Right lobe of liver (tissue), 6 donors: ENCODE measurements at places on chromosomes 6 and 20. TPM values are rescaled to one million over a fixed set of nuclear protein-coding genes. Genes with fewer than 3 reads are reported as not detected.

GRCh38 chr20:5442101-5442500 is 125.3 kb upstream of the PROKR2 start:
- H3K27me3 ChIP-seq, result no peaks in the 10 kb centered on the region
- H3K4me3 ChIP-seq, result no peak overlapping the region
- no peak for DNase-seq
- no peaks in the 10 kb centered on the region for H3K4me1 ChIP-seq
- no peak overlapping the region for H3K27ac ChIP-seq
- H3K36me3 ChIP-seq, result no peaks in the 10 kb centered on the region

- no peak overlapping the region for H3K4me3 ChIP-seq
- no peak overlapping the region for H3K27ac ChIP-seq
- no peaks in the 10 kb centered on the region for H3K36me3 ChIP-seq
- H3K4me1 ChIP-seq, result no peaks in the 10 kb centered on the region
Measured at GRCh38 chr20:45044084-45044573, 56.8 kb downstream of the KCNS1 start.

GRCh38 chr6:45626087-45626891 is 248.6 kb upstream of the SUPT3H start:
- no peaks in the 10 kb centered on the region for H3K36me3 ChIP-seq
- no peak overlapping the region for H3K27ac ChIP-seq
- H3K27me3 ChIP-seq, result no peaks in the 10 kb centered on the region
- no peak overlapping the region for H3K4me3 ChIP-seq
- no peaks in the 10 kb centered on the region for H3K4me1 ChIP-seq

DNA sequence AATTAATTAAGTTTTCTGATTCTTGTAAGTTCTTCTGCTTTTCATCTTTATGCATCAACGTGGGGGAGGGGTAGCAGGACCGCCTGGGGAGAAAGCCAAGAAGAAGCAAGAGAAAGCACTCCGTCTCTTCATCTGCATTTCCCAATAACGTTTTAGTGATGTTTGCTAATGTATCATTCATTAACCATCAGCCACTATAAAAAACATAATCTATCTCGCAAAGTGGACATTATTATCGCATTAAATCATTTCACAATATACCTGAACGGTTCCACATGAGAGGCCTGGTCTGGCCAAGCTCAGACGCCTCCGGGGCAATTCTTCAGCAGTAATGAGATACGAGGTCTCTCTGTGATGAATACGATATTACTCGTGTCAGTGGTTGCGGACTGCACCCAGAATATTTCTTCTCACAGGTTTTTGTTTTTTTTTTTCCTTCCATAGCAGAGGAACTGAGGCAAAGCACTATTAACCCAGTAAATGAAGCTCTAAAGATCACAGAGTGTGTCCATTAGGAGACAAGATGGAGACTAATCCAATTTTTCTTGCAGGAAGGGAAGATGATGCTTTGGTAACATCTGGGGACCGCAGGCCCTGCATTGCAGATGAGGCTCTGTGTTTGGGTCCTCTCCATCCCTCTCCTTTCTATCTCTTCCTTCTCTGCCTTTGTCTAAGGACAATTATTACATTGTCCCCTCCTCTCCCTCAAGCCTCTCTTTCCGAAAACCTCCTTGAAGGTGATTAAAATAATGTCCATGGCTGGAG is 156.1 kb downstream of the SLC35B3 start:
- DNase-seq, result no peak
- no peaks in the 10 kb centered on the region for H3K4me1 ChIP-seq
- H3K36me3 ChIP-seq, result no peaks in the 10 kb centered on the region
- H3K27me3 ChIP-seq, result no peaks in the 10 kb centered on the region

DNA sequence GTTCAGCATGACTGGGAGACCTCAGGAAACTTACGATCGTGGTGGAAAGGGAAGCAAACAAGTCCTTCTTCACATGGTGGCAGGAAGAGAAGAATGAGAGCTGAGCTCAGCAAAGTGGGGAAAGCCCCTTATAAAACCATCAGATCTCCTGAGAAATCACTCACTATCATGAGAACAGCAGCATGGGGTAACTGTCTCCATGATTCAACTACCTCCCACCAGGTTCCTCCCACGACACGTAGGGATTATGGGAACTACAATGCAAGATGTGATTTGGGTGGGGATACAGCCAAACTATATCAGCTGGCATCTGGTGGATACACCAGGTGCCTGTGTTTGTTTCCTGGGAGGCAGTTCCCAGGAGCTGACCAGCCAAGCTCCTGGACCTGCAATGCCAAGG is 4.9 kb downstream of the DDO start:
- no peaks in the 10 kb centered on the region for H3K36me3 ChIP-seq
- peaks cover 13% of the 10 kb centered on the region for H3K4me1 ChIP-seq
- no peak overlapping the region for H3K4me3 ChIP-seq
- no peak for DNase-seq

DNA sequence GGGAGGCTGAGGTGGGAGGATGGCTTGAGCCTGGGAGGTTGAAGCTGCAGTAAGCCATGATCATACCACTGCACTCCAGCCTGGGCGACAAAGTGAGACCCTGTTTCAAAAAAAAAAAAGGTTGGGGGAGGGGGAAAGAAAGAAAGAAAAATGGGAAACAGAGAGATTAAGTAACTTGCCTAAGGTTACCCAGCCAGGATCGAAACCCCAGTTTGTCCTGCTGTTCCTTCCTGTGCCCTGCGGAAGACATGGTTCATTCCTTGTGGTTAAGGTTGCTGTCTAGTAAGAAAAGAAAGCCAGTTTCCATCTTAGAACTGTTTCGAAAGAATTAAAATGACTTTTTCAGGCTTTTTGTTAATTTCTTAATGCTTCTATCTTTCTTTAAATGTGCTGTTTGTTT is 29.8 kb downstream of the C6orf89 start:
- DNase-seq, result no peak
- no peaks in the 10 kb centered on the region for H3K27me3 ChIP-seq
- no peak overlapping the region for H3K4me3 ChIP-seq
- H3K36me3 ChIP-seq, result peaks cover 10% of the 10 kb centered on the region

GRCh38 chr20:22861990-22862389 is 173.1 kb upstream of the SSTR4 start:
- no peak overlapping the region for H3K4me3 ChIP-seq
- H3K27me3 ChIP-seq, result no peaks in the 10 kb centered on the region
- no peak overlapping the region for H3K27ac ChIP-seq
- no peaks in the 10 kb centered on the region for H3K36me3 ChIP-seq
- DNase-seq, result no peak

GRCh38 chr6:107600121-107600520 is 110.2 kb downstream of the SOBP start:
- DNase-seq, result no peak
- H3K4me3 ChIP-seq, result no peak overlapping the region
- H3K27me3 ChIP-seq, result no peaks in the 10 kb centered on the region
- H3K36me3 ChIP-seq, result no peaks in the 10 kb centered on the region
- H3K27ac ChIP-seq, result no peak overlapping the region

DNA sequence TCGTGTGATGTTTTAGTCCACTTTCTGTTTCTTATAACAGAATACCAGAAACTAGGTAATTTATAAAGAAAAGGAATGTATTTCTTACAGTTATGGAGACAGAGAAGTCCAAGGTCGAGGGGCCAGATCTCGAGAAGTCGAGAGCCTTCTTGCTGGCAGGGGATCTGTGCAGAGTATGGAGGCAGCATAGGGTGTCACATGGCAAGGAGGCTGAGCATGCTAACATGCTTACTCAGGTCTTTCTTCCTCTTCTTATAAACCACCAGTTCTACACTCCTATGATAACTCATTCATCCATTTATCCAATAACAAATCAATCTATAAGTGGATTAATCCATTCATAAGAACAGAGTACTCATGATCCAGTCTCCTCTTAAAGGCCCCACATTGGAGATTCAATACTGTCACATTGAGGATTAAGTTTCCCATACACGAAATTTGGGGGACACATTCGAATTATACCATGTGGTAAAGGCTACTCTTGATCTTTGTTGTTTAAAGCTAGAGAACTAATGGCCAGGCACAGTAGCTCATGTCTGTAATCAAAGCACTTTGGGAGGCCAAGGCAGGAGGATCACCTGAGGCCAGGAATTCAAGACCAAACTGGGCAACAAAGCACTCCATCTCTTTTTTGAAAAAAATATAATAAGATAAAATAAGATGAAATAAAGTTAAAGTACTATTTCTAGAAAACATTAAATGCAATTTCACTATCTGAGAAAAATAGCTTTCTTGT is 2.1 kb downstream of the GOPC start:
- no peaks in the 10 kb centered on the region for H3K27me3 ChIP-seq
- no peaks in the 10 kb centered on the region for H3K4me1 ChIP-seq
- H3K4me3 ChIP-seq, result no peak overlapping the region
- H3K27ac ChIP-seq, result no peak overlapping the region
- H3K36me3 ChIP-seq, result no peaks in the 10 kb centered on the region

GRCh38 chr6:110484321-110484720 is 7.9 kb upstream of the SLC22A16 start:
- no peak for DNase-seq
- no peak overlapping the region for H3K4me3 ChIP-seq
- no peaks in the 10 kb centered on the region for H3K27me3 ChIP-seq
- no peaks in the 10 kb centered on the region for H3K36me3 ChIP-seq
- H3K27ac ChIP-seq, result no peak overlapping the region
- H3K4me1 ChIP-seq, result no peaks in the 10 kb centered on the region

DNA sequence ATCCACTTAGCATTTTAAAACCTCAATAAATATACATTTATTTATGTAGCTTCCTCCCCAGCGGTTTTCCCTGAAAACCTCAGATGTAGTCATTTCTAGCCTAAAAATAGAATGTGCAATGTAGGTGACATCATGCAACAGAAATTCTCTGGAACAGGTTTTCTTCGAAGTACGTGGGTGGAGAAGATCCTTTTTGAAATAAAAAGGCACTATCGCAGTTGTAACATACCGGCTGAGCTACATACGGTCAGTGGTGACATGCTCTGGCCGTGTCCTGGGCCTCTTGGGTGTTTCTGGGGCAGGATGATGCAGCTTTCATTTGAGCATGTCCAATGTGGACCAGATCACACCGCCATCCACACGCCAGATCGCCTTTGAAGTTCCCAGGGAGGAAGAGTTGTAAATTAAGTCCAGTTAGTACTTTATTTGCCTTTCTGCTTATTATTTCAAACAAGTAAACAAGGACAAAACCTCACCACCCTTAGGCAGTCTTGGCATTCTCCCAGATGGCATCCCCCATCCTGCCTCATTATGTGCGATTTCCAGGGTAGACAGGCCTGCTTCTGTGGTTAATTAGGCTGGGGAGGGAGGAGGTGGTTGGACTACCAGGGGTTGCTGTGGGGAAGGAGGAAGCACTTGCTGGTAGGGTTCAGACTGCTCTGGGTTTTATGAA is 109.5 kb upstream of the CLDN20 start:
- DNase-seq, result no peak
- H3K4me1 ChIP-seq, result no peaks in the 10 kb centered on the region
- H3K27ac ChIP-seq, result no peak overlapping the region
- H3K4me3 ChIP-seq, result no peak overlapping the region
- H3K27me3 ChIP-seq, result no peaks in the 10 kb centered on the region

DNA sequence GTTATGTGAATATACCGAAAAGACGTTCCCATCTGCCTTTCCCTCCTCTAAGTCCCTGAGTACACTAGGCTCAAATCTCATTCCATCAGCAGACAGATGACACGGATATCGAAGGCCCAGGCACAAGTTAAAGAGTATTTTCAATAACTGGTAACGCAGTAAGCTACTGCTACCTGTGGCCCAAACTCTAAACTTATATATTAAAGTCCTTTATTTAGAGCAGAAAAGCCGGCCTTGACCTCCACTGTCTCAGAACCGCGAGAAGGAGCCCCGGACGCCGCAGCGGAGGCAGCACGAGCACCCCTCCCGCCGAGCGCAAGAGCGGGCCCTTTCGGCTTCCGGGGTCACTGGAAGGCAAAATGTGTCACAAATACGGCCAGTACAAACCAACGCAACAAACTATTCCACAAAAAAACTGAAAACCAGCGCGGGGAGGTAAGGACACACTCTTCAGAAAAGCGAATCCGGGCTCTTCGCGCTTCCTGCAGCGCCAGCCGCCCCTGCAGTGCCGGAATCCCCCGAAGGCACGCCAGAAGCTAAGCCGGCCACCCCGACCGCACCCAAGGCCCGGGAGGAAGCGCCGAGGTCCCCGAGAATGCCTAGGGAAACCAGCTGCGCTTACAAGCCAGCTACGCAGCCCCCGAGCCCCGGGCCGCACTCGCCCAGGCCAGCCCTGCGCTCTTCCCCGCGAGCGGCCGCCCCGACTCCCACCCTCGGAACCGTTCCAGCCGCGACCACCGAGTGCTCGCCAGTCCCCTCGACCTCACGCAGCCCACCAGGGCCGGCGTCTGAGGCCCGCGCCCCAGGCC is 681 bp downstream of the DIDO1 start:
- peak overlapping the region; percentile 93 for H3K4me3 ChIP-seq
- no peaks in the 10 kb centered on the region for H3K36me3 ChIP-seq
- H3K4me1 ChIP-seq, result peaks cover 74% of the 10 kb centered on the region
- peak overlapping the region; percentile 97 for H3K27ac ChIP-seq

GRCh38 chr6:55184782-55185530 is 10.6 kb downstream of the HCRTR2 start:
- H3K27me3 ChIP-seq, result no peaks in the 10 kb centered on the region
- no peak for DNase-seq
- no peaks in the 10 kb centered on the region for H3K36me3 ChIP-seq
- no peaks in the 10 kb centered on the region for H3K4me1 ChIP-seq
- no peak overlapping the region for H3K4me3 ChIP-seq

DNA sequence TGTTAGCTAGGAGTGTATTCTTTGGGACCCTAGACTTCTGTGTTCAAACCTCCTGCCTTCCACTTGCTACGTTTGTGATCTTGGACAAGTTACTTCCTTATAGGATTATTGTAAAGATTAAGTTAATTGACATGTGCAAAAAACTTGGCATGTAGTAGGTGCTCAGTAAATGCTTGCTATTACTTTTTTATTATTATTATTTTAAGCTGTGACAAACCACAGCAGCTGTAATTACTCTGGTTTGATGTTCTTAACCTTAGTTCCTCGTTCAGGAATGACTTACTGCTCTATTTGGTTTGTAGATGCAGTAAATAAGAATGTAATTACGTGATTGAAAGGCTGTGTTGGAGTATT is 3.2 kb downstream of the ARFGEF2 start:
- no peaks in the 10 kb centered on the region for H3K27me3 ChIP-seq
- H3K4me1 ChIP-seq, result no peaks in the 10 kb centered on the region
- peak overlapping the region; percentile 98 for H3K27ac ChIP-seq
- DNase-seq, result no peak
- no peaks in the 10 kb centered on the region for H3K36me3 ChIP-seq

- DNase-seq, result no peak
- no peak overlapping the region for H3K4me3 ChIP-seq
- no peaks in the 10 kb centered on the region for H3K36me3 ChIP-seq
- H3K27ac ChIP-seq, result no peak overlapping the region
Measured at GRCh38 chr6:56220078-56220477, 27.3 kb downstream of the COL21A1 start.

Gene OR12D3
- not detected for total RNA-seq

Gene HLA-DPB1
- total RNA-seq, result 29.3 TPM

Gene CD93
- 21.5 TPM for total RNA-seq

Gene FOXA2
- total RNA-seq, result 14.5 TPM

Gene LY6G6F
- not detected for total RNA-seq
